Chondrocyte (in vitro differentiated cells): ENCODE measurements at places on chromosomes 7 and 10. TPM values are rescaled to one million over a fixed set of nuclear protein-coding genes. Genes with fewer than 3 reads are reported as not detected.

GRCh38 chr7:147478796-147479195 is 1111.8 kb upstream of the C7orf33 start:
- peaks cover 6% of the 10 kb centered on the region for H3K4me1 ChIP-seq
- H3K36me3 ChIP-seq, result no peaks in the 10 kb centered on the region
- no peak for DNase-seq
- no peak overlapping the region for H3K4me3 ChIP-seq
- no peaks in the 10 kb centered on the region for H3K27me3 ChIP-seq
- H3K27ac ChIP-seq, result no peak overlapping the region

GRCh38 chr7:26593393-26593792 is 271.0 kb downstream of the SKAP2 start:
- no peaks in the 10 kb centered on the region for H3K4me1 ChIP-seq
- H3K4me3 ChIP-seq, result no peak overlapping the region
- H3K36me3 ChIP-seq, result no peaks in the 10 kb centered on the region
- peaks cover 31% of the 10 kb centered on the region for H3K27me3 ChIP-seq

The ENO4 gene
- total RNA-seq, result 0.45 to 3.2 TPM (median 0.90 TPM) in 3 replicates

DNA sequence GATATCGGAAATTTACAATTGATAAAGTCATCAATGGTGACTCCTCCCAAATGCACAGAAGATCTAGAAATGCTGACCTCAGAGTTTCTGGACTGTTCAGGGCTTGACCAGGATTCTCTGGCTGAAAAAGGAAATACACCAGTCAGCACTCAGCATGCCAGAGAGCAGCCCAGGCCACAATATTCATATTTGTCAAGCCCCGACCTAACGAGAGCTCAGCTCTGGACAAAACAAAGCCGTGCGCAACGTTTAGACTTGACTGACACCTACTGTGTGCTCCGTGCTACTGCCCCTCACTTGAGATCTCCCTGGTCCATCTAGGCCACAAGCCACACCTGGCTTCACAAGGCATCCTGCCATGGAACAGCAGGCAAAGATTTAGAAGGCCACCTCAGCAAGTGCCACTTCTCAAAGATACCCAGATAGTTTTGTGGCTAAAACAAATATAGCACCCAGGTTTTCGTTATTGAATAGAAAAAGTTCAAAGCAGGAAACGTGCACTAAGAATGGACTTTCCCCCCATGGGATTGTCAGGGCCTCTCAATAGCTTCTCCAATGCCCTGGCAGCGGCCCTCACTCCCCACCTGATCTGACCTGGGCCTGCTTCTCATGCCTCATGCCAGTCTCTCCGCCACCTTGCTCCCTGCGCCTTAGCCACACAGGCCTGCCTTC is 218.3 kb downstream of the FAM107B start:
- no peak for DNase-seq
- no peaks in the 10 kb centered on the region for H3K27me3 ChIP-seq
- H3K36me3 ChIP-seq, result peaks cover 2% of the 10 kb centered on the region
- peaks cover 26% of the 10 kb centered on the region for H3K4me1 ChIP-seq
- no peak overlapping the region for H3K4me3 ChIP-seq
- H3K27ac ChIP-seq, result peak overlapping the region; percentile 33

DNA sequence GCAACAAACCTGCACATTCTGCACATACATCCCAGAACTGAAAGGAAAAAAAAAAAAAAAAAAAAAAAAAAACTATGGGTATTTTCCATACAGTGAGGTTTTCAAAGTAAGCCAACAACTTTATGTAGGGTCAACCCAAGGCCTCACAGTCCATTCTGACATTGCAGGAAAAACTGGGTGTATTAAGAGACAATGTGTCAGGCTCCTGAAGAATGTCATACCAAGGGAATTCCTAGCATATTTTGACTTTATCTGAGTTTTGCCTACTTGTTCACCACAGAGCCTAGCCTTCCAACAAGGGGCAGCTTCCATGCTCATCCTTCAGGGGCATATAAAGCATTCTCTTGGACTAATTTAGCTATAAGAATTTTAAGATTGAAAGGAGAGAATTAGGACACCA is 368.9 kb downstream of the PLXDC2 start:
- no peak overlapping the region for H3K27ac ChIP-seq
- DNase-seq, result no peak
- H3K36me3 ChIP-seq, result peaks cover 10% of the 10 kb centered on the region
- peaks cover 8% of the 10 kb centered on the region for H3K4me1 ChIP-seq

DNA sequence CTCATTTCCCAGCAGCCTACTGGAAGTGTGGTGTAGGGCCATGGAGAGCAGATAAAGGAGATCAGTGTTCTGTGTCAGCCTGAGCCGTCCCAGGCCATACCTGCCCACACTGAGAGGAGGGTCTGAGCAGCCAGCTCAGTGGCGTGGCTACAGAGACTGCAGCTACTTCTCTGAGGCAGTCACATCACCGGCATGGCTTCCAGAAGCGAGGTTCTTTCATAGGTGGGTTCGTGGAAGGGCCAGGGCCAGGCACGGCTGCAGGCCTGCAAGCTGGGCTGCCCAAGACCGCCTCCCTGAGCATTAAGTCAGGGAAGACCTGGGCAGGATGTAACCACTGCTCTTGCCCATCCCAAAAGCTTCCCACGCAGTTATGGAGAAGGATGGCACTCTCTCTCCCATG is 34.9 kb downstream of the LDB3 start:
- H3K4me3 ChIP-seq, result no peak overlapping the region
- no peaks in the 10 kb centered on the region for H3K4me1 ChIP-seq
- peaks cover 4% of the 10 kb centered on the region for H3K36me3 ChIP-seq
- DNase-seq, result peak; percentile 77

The TMEM176B gene
- total RNA-seq, result 0.36 to 0.37 TPM in 2 of 3 replicates, not detected in the other

The NOS3 gene
- total RNA-seq, result not detected in 3 replicates

The PTPRN2 gene
- 0.30 to 0.51 TPM (median 0.36 TPM) in 3 replicates for total RNA-seq

- peaks cover 52% of the 10 kb centered on the region for H3K4me1 ChIP-seq
- peak overlapping the region; percentile 45 for H3K4me3 ChIP-seq
- DNase-seq, result no peak
- H3K27ac ChIP-seq, result peak overlapping the region; percentile 96
- no peaks in the 10 kb centered on the region for H3K36me3 ChIP-seq
These were observed 259.1 kb downstream of the KLF6 start for GRCh38 chr10:3525832-3526449.

The SLC29A4 gene
- 6.6 to 10.4 TPM (median 9.7 TPM) in 3 replicates for total RNA-seq

The GRM3 gene
- total RNA-seq, result not detected in 3 replicates

DNA sequence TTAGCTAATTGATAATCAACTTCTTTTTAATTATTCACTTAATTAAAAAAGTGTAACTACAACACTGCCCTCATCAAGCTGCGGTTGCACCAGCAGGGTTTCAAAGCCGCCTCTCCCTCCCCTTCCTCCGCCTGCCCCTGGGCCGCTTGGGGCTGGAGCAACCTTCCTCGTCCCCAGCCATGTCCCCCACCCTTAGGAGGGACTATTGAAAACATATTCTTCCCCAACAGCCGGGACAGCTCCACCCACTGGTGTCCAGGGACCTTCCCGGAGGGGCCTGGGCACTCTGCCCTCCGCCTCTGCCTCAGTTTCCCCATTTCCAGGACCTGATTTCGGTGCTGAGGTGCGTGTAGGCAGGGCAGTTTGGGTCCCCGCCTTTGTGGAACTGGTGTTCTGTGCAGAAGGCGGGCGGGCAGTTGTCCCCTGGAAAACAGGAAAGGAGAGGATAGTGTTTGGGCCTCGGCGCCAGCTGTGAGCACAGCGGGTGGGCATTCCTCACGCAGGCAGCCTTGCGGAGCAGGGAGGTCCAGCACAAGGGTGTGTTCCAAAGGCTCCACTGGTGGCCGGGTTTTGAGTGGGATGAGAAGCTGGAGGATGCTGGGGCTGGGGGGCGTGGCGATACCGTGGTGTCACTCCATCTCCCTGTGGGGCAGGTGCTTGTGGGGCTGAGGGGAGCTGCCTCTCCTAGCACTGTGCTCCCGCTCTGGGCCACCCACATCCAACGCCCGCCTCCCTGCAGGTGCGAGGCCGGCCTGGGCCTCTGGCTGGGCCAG is 15.7 kb downstream of the UNCX start:
- H3K27ac ChIP-seq, result no peak overlapping the region
- peak; percentile 72 for DNase-seq
- H3K27me3 ChIP-seq, result peaks cover 54% of the 10 kb centered on the region
- no peak overlapping the region for H3K4me3 ChIP-seq

The LRRD1 gene
- 0.22 to 0.41 TPM in 2 of 3 replicates, not detected in the other for total RNA-seq

The KCND2 gene
- total RNA-seq, result 0.26 to 0.30 TPM in 2 of 3 replicates, not detected in the other

The CAMK1D gene
- 31.2 to 36.3 TPM (median 34.7 TPM) in 3 replicates for total RNA-seq

DNA sequence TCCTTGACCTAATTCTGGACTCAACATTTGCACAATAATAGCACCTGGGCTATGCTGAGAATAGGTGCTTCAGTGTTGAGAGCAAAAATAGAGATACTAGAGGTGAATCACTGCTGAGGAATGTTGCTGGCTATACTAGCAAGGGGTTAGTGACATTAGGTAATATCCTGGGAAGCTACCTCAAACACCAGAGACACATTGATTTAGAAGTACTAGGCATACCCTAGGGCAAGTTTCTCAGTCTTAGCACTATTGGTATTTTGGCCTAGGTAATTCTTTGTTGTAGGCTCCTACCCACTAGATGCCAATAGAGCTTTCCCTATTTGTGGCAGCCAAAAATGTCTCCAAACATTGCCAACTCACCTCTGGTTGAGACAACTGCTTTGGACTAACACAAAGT is 484.0 kb upstream of the MBL2 start:
- no peak overlapping the region for H3K27ac ChIP-seq
- peaks cover 5% of the 10 kb centered on the region for H3K27me3 ChIP-seq
- H3K4me3 ChIP-seq, result no peak overlapping the region
- DNase-seq, result no peak
- H3K4me1 ChIP-seq, result no peaks in the 10 kb centered on the region
- H3K36me3 ChIP-seq, result no peaks in the 10 kb centered on the region

The ZP3 gene
- total RNA-seq, result not detected in 3 replicates

GRCh38 chr10:86411281-86411841 is 44.8 kb upstream of the GRID1 start:
- peak overlapping the region; percentile 88 for H3K27ac ChIP-seq
- peaks cover 48% of the 10 kb centered on the region for H3K4me1 ChIP-seq
- peaks cover 2% of the 10 kb centered on the region for H3K36me3 ChIP-seq
- no peak for DNase-seq
- H3K27me3 ChIP-seq, result no peaks in the 10 kb centered on the region

DNA sequence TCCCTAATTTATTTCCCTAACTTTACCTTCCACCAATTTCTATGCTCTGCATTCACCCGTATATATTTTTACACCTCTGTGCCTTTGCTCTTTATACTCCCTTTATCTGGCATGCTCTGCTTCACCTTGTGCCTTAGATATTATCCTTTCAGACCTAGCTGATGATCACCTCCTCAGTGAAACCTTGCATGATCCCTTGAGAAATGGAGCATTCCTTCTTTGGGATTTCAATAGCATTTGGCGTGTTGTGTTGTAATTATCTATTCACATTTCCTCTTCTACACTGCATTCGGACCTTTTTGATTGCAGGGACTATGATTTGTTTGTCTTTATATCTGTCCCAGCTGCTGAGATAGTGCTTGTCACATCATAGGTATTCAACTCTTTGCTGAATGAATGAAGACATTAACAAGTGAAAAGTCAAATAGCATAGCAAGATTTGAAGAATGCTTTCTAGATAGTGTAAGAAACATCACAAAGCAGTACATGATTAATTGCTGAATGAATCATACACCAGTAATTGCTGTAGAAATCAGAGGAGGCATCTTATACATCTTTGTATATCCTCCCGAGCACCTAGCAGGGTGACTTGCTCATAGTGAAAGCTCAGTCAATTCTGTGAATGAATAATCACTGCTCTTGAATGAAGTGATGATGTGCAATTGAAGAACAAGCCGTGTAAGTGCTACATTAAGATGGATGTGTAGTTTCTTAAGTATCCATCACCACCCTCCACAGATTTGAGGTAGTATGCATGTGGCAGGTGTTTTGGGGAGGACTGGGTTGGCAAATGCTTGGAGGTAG is 2.0 kb upstream of the TM9SF3 start:
- no peaks in the 10 kb centered on the region for H3K27me3 ChIP-seq
- H3K27ac ChIP-seq, result no peak overlapping the region

The CYP3A4 gene
- not detected in 3 replicates for total RNA-seq

DNA sequence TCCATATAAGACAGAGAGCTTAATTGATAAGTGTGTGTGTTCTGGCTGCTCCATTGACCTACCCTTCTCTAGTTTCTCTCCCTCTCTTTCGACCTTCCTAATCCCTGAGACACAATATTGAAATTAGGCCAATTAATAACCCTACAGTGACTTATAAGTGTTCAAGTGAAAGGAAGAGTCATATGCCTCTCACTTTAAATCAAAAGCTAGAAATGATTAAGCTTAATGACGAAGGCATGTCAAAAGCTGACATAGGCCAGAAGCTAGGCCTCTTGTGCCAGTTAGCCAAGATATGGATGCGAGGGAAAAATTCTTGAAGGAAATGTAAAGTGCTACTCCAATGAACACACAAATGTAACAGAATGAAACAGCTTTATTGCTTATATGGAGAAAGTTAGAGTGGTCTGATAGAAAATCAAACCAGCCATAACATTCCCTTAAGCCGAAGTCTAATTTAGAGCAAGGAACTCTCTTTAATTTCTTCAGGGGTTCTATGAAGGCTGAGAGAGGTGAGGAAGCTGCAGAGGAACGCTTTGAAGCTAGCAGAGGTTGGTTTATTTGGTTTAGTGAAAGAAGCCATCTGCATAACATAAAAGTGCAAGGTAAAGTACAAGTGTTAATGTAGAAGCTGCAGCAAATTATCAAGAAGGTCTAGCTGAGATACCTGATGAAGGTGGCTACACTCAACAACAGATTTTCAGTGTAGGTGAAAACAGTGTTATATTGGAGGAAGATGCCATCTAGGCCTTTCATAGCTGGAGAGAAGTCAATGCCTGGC is 53.8 kb downstream of the ST7 start:
- H3K4me3 ChIP-seq, result no peak overlapping the region
- no peaks in the 10 kb centered on the region for H3K36me3 ChIP-seq
- peak overlapping the region; percentile 49 for H3K27ac ChIP-seq
- DNase-seq, result no peak

The PRLHR gene
- total RNA-seq, result not detected in 3 replicates

- no peak overlapping the region for H3K4me3 ChIP-seq
- H3K27ac ChIP-seq, result no peak overlapping the region
- H3K4me1 ChIP-seq, result peaks cover 8% of the 10 kb centered on the region
- H3K27me3 ChIP-seq, result no peaks in the 10 kb centered on the region
- no peak for DNase-seq
These were observed 43.0 kb upstream of the NMT2 start for GRCh38 chr10:15211464-15211979.

- peaks cover 23% of the 10 kb centered on the region for H3K4me1 ChIP-seq
- H3K27me3 ChIP-seq, result no peaks in the 10 kb centered on the region
- DNase-seq, result no peak
These were observed 191.7 kb upstream of the IMMP2L start for GRCh38 chr7:111753968-111754367.

GRCh38 chr10:45096001-45096400 is 95.3 kb downstream of the ZNF22 start:
- DNase-seq, result no peak
- H3K36me3 ChIP-seq, result no peaks in the 10 kb centered on the region
- H3K27me3 ChIP-seq, result peaks cover 24% of the 10 kb centered on the region

DNA sequence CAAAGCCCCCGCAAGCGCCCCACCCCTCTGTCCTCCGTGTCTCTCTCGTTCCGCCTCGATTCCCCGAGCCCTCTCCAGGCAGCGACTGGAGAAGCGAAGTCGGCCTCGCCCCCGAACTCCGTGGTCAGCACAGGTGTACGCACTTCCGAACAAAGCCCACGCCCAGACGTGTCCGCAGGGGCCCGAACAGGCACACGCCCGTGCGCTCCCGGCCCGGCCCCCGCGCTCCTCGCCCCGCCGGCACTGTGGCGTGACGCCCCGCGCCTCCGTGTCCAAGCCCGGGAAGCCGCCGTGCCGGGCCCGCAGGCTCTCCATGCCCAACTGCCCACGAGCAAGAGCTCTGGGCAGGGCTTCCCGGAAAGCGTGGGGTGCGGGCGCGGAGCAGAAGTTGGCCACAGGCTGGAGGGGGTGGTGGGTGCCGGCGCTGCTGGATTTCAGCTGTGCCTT is 662 bp downstream of the NRCAM start:
- no peaks in the 10 kb centered on the region for H3K36me3 ChIP-seq
- H3K27ac ChIP-seq, result no peak overlapping the region
- peaks cover 15% of the 10 kb centered on the region for H3K4me1 ChIP-seq
- peaks cover 25% of the 10 kb centered on the region for H3K27me3 ChIP-seq
